ENCODE measurements at places on chromosomes 3 and 15. TPM values are rescaled to one million over a fixed set of nuclear protein-coding genes. Genes with fewer than 3 reads are reported as not detected.

DNA sequence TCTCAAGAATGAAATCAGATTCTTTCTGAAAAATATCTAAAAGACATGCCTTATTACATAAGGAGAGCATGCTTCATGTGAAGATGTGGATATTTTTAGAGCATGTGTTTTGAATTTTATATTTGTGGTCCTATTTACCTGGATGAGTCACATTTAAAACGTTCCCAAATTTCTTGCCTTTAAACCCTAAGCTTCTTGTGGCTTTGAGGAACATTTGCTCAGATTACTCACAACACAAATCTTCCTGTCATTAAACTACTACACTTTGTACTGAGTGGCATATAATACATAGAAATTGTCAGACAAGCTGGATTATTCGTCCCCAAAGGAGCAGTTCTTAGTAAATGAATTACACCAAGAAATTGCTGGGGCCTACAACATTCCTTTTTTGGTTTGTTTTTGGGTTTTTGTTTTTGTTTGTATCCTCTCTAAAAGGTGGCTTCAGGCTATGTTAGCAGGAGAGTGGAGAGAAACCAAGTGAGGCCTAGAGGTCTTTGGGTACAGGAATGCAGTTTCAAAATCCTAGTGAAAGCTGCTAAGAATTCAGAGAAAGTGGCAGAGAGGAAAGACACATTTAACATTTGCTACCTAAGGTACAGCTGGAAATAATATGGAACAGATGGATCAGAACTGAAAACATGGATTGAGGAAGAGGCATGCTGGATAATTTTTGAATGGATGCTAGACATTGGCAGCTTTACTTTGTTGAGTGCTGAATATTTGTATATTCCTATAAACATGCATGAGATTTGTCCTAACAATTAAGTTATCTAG is 128.1 kb downstream of the RPL22L1 start:
- no peak for DNase-seq

GRCh38 chr15:90000186-90001001 is 730 bp upstream of the ZNF710 start:
- DNase-seq, result peak; percentile 87

The ITIH1 gene
- total RNA-seq, result 0.85 TPM

The CISH gene
- 8.7 TPM for total RNA-seq

The TMEM115 gene
- 35.1 TPM for total RNA-seq

All from spleen (tissue), 13 donors.